ENCODE measurements at places on chromosomes 6 and 20. TPM values are rescaled to one million over a fixed set of nuclear protein-coding genes. Genes with fewer than 3 reads are reported as not detected.

GRCh38 chr6:130535242-130535641, 169.4 kb downstream of the TMEM200A start:
- DNase-seq, result no peak

DNA sequence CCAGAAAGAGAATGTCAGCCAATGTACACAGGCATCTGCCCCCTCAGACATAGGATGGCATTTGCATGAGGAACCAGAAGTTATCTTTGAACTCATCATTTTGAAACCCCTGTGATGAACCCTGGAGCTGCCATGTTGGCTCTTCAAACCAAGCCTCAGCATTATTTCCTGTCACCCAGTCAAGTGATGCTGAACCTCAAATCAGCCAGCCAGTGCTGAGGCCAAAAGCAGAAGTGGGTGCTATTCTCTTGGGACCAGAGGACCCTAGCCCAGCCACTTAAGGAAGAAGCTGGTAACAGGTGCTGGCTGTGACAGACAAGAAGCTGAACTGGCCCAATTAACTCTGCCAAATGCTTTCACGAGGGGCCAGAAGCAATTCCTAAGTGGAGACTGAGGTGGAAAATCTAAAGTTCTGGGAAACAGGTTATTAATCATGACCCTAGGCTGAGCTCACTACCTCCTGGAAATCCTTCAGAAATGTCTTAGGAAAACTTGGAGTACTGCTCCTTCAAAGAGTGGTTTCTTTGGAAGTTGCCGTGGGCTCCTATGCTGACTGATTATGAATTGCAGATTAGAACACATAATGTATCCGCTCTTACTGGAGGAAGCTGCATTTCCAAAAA, 4.0 kb downstream of the PKIG start:
- no peak for DNase-seq

- DNase-seq, result no peak
Observed at GRCh38 chr6:84197708-84198107, 29.7 kb downstream of the CEP162 start.

ADGRB3 gene
- total RNA-seq, result 2.6 TPM

BPIFA2 gene
- not detected for total RNA-seq

Data from upper lobe of left lung (tissue), 6 donors.